ENCODE measurements at places on chromosomes 5 and 9. TPM values are rescaled to one million over a fixed set of nuclear protein-coding genes. Genes with fewer than 3 reads are reported as not detected.

GRCh38 chr5:82594097-82594496 lies 315.9 kb upstream of the RPS23 start:
- H3K4me1 ChIP-seq: no peaks in the 10 kb centered on the region
- no peaks in the 10 kb centered on the region for H3K27me3 ChIP-seq
- no peak for DNase-seq
- H3K36me3 ChIP-seq: no peaks in the 10 kb centered on the region
- H3K4me3 ChIP-seq: no peak overlapping the region
- H3K27ac ChIP-seq: no peak overlapping the region

GRCh38 chr9:18362901-18363685 lies 110.9 kb upstream of the ADAMTSL1 start:
- H3K4me3 ChIP-seq: no peak overlapping the region
- no peaks in the 10 kb centered on the region for H3K27me3 ChIP-seq
- no peaks in the 10 kb centered on the region for H3K36me3 ChIP-seq
- DNase-seq: no peak
- H3K4me1 ChIP-seq: no peaks in the 10 kb centered on the region
- H3K27ac ChIP-seq: no peak overlapping the region

GRCh38 chr5:53884417-53884816 lies 324.0 kb downstream of the NDUFS4 start:
- DNase-seq: no peak
- H3K27ac ChIP-seq: no peak overlapping the region
- H3K36me3 ChIP-seq: no peaks in the 10 kb centered on the region
- no peaks in the 10 kb centered on the region for H3K4me1 ChIP-seq
- H3K27me3 ChIP-seq: no peaks in the 10 kb centered on the region
- H3K4me3 ChIP-seq: no peak overlapping the region

IL7R gene
- 1,298 TPM for total RNA-seq

GRCh38 chr5:32332966-32333365 lies 20.2 kb upstream of the MTMR12 start:
- H3K36me3 ChIP-seq: no peaks in the 10 kb centered on the region
- H3K4me3 ChIP-seq: no peak overlapping the region
- H3K27ac ChIP-seq: no peak overlapping the region
- no peak for DNase-seq
